B cell (primary cell): ENCODE measurements at places on chromosomes 4 and X. TPM values are rescaled to one million over a fixed set of nuclear protein-coding genes. Genes with fewer than 3 reads are reported as not detected.

The PWWP3B gene
- not detected in 2 replicates for total RNA-seq

The QDPR gene
- total RNA-seq = 8.1 TPM in 2 replicates

The RADX gene
- 13.0 and 15.3 TPM in 2 replicates for total RNA-seq

The TLR7 gene
- total RNA-seq = 10.2 and 10.8 TPM in 2 replicates

DNA sequence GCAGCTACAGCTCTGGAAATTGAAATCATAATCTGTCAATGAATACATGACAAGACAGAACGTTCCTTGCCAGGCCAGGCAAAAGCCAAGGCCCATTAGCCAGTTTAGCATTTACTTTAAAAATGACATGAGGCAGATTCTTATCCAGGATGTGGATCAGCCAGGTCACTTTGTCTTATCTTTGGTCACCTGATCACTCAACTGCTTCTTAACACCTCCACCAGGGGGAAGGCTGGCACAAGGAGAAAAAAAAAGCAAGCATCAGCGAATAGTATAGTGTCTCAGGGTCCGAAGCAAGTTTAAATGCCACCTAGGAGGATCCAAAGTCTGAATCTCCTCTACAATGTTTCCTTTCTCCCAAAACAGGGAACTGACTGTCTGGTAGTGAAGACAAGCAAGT is 18.8 kb downstream of the ATP1B4 start:
- DNase-seq = peak; percentile 67

GRCh38 chr4:76883147-76883546 is 14.8 kb downstream of the SOWAHB start:
- DNase-seq = no peak

DNA sequence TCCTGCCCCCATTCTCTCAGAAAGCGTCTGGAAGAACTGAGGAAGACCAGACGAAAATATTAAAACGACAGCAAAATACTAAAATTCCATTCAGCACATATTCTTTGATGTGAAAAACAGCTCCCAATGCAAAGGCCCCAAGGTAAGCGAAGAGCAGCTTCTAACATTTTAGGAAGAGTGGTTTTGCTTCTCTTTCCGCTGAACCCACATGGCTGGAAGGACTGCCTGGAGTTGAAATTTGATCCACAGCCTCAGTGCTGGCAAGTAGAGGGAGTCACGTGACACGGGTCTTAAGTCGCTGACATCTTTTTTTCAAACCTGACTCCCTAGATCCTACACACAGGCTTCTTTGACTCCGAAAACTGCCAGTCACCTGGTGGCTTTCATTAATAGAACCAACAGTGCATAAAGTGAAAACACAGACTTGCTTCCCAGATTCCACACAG is at the start of gene FAM13A:
Gene FAM13A (minus strand): TSS at position 233 of the 446 bp plus-strand sequence. CDS start 221 bp downstream, at position 12.
- peak; percentile 35 for DNase-seq

DNA sequence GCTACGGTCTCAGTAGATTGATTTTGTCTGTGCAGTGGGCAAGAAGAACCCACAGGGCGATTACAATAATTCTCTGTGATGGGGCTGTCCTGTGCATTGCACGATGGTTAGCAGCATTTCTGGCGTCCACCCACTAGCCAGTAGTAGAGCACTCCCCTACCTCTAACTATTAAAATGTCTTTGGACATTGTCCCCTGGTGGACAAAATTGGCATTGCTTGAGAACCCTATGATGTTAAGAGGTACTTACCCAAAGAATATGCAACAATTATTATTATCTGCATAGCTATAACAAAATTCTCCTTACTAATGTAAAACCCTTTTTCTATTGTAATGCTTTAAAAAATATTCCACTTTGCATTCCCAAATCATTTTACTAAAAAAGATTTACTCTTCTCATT is 109.5 kb upstream of the VCX3A start:
- no peak for DNase-seq

- DNase-seq = peak; percentile 84
Measured at GRCh38 chr4:140851032-140851636, 94.9 kb upstream of the TBC1D9 start.

DNA sequence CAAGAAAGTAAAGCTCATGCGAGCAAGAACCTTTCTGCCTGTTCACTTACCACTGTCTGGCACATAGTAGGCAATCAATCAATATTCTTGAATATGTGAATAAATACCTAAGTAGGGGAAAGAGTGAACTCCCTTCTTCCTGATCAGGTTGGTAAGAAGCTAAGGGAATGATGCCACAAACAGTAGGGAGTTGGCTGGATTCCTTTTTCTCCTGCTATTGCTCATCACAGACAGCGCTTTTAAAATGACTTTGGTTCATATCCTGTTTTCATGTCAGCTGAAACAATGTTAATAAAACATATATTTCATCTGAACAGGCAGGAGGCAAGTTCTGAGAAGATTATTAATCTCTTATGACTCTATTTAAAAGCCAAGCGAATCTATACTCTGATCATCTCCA is 99.2 kb downstream of the NSUN7 start:
- no peak for DNase-seq

DNA sequence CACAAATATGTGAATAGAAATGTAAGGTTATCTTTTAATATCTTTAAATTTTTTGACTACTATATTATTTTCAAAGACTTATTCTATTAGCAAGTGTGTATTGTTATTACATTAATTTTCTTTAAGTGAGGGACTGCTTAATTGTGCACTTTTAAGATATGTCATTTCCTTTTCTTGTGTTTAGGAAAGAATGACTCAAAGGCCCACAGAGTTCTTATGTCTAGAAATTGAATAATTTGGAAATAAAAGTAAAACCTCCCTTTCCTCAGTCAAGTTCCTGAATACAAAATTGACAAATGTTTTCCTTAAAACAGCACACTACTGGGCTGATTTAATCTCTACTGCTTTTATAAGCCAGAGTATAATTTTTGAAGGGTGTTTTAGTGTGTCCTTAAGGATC is 169.7 kb downstream of the TMEM47 start:
- DNase-seq = no peak

- DNase-seq = peak; percentile 81
Measured at GRCh38 chr4:15003401-15003890, 1.2 kb downstream of the CPEB2 start.

DNA sequence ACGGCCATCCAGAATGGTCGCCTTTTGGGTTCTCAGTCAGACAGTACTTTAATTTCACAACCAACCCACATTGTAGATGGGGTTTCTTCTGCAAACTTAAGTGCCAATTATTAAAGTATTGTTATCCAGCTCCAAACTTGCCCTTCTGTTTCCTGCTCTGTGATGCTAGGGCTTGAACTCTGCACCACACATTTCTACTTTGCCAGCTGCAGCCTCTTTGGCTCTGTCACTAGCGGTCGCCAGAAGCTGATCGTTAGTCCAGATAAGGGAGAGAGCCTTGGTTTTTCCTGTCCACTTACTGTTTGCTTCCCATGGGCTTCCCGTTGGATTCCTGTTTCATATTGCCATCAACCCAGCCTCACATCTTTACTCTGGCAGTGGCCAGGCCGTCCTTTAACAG is 196.6 kb downstream of the ASB9 start:
- no peak for DNase-seq

GRCh38 chr4:64581422-64581821 is 172.2 kb upstream of the TECRL start:
- no peak for DNase-seq

- no peak for DNase-seq
Measured at GRCh38 chrX:136856551-136856950, 24.0 kb downstream of the RBMX start.

The HDAC8 gene
- total RNA-seq = 41.9 and 47.0 TPM in 2 replicates

The P2RY4 gene
- total RNA-seq = 0.76 and 0.80 TPM in 2 replicates

- no peak for DNase-seq
Measured at GRCh38 chr4:141686879-141687278, 50.5 kb downstream of the IL15 start.

The GPR143 gene
- total RNA-seq = not detected in 2 replicates

DNA sequence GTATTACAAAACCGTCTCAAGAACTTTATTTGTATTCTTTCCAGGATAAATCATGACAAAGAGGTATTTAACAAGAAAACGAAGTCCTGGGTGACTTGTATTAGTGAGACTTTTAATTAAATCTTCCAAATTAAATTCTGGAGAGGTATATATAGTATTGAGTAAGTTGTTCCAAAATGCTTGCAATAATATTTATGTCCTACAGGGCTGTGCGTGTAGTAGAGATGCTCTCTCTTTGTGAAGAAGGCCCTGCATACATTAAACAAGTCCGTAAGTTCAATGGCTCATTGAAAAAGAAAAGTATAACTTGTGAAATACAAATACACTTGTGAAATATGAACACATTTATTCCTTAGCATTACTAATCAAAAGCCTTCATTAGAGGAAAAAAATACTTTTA is 211.4 kb downstream of the ARHGAP24 start:
- DNase-seq = no peak

DNA sequence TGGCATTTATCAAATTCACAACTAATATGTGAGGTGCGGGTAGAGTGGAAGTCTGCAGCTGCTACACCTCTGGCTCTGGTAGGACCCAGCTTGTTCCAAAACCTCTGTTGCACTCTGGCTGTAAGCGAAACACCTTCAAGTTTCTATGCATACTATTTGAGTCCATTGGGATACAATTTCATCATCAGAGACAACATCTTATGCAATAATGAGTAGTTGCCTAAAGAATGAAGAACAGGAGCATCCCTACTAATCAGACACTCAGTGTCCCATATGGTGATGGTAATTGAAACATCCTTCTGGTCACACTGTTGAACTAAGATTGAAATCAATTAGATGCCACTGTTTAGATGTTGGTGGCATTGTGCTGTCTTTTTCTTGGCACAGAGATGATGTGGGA is 178.4 kb downstream of the MGST2 start:
- DNase-seq = no peak

DNA sequence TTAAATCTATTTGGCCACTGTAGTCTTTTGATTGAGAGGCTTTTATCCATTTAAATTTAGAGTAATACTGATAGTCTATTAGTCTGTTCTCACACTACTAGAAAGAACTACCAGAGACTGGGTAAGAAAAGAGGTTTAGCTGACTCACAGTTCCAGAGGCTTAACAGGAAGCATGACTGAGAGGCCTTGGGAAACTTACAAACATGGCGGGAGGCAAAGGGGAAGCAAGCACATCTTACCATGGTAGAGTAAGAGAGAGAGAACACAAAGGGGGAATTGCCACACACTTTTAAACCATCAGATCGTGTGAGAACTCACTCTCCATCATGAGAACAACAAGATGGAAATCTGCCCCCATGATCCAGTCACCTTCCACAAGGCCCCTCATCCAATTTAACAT is 410.9 kb downstream of the PDGFC start:
- no peak for DNase-seq

GRCh38 chr4:147479376-147479775 is 1.5 kb upstream of the EDNRA start:
- no peak for DNase-seq

GRCh38 chrX:16807976-16808542 is 21.8 kb downstream of the TXLNG start:
- DNase-seq = no peak

DNA sequence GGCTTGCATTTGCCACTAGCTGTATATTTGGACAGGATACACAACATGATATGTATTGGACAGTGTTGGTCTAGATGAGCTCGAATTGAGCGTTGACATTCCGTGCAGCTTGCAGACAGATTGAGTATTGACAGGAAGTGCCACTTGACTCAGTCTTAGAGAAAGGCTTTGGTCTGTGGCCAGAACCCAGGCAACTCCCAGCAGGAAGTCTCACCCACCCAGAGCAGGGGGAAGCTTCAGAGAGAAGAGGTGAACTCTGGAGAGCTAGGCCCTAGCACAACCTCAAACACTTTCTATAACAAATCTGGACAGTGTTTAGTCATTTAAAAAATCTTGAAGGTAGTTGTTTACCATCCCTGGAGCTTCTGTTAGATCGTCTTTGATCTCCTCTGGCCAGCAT is 280.5 kb downstream of the FBXW7 start:
- DNase-seq = no peak

DNA sequence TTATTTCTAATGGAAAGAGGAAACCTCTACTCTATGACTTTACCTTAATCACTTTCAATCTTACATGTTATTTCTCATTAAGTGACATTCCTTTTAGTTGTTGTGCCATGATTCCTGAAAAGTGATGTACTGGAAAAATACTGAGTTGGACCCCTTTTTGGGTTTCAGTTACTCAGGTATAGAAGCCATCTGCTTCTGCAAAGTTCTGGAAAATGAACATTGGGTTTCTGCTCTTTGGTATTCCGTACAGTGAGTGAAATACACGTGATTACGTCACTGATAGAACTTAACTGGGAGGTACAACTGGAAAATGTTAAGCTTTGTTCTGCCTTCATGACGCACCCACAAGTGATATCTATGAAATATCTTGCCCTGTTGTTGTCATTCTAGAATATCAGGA is 114.7 kb downstream of the MID1 start:
- no peak for DNase-seq

- no peak for DNase-seq
Measured at GRCh38 chrX:47992095-47992380, 11.8 kb downstream of the ZNF182 start.

The AFM gene
- total RNA-seq = not detected in 2 replicates
